HFFc6 (cell line): ENCODE measurements at places on chromosomes 5 and 9.

- no peak for DNase-seq
Measured at GRCh38 chr9:86645303-86645702, 291.1 kb upstream of the TUT7 start.

GRCh38 chr5:125006011-125006685 is 259.7 kb upstream of the ZNF608 start:
- no peak for DNase-seq

DNA sequence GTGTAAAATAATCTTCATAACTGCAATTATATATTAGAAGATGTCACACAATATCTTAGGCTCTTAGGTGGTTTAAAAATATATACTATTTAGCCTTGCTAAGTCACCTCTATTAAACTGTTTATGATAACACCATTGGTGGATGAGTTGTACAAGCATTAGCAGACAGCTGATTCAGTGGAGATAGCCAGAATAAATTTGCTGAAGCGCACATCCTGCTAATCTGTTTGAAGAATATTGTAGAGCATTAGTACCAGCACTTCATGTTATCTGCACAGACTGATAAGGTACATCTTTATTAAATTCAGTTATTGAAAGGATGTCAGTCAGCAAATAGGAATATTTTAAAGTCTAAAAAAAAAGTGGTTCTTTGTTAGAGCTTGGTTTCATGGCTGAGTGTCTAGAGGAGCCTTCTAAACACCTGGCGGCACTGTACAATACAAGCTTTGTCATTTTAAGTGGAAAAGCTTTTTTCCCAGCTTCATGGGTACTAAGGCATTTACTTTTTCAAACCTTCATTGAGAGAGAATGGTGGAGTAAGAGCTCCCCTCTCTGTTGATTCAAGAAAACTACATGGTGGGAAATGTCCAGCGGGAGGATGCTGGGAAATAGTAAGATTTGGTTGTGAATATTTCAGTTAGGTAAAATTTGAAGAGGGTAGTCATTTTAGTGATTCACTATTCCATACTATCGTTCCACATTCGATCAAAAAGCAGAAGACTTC is 275.1 kb downstream of the SLF1 start:
- DNase-seq, result peak; percentile 13

GRCh38 chr5:11230890-11231289 is 469.9 kb upstream of the DAP start:
- DNase-seq, result no peak

DNA sequence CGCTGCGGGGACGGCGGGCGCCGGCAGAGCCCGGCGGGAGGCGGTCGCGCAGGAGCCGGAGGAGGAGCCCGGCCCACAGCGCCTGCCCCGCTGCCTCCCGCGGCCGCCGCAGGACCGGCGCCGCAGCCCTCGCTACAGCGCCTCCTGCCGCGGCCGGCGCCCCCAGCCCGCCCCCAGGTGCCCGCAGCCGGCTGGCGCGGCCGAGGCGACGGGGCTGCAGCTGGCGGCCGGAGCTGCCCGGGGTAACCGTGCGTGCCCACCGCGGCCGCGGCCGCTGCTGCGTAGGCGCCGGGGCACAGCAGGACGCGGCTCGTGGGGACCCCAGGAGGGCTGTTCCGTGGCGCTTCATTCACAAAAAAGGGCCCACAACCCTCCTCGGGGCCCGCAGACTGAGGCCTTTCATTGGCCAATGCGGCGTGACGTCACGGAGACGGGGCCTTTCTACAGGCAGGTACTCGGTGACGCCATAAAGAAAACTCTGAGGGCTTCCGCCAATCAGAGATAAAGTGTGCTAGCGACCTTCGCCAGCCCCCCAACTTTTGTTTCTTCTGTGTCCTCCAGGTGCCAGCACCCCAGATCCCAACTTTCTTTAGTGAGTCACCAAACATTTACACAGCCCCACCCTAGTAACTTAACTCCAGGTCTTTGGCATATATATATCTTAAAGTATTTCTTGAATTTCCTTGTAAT is at the start of gene CDC14B:
CDC14B (minus strand) TSS at position 353 of the 690 bp plus-strand sequence. CDS start 465 bp downstream, outside the sequence.
- peak; percentile 74 for DNase-seq

GRCh38 chr5:90494043-90494442 is 19.4 kb downstream of the POLR3G start:
- DNase-seq, result no peak

DNA sequence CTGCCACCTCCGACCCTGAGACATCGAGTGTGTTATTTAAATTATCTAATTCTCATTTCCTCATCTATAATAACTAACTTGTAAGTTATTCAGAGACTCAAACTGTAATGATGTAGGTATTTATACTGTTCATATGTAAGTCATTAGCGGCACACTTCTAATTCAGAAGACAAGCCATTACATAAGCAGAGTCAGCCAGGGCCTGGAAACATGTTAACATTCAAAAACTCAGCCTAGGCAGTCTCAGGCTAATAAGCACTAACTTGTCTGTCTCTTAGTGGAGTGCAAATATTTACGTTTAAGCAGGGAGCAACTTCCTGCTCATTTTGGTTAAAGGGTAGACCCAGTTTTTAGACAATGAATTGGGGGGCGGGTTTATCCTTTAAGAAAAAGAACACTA is 598.4 kb downstream of the ACTL7B start:
- no peak for DNase-seq

- DNase-seq, result no peak
Measured at GRCh38 chr9:6733831-6734230, 23.9 kb upstream of the KDM4C start.

DNA sequence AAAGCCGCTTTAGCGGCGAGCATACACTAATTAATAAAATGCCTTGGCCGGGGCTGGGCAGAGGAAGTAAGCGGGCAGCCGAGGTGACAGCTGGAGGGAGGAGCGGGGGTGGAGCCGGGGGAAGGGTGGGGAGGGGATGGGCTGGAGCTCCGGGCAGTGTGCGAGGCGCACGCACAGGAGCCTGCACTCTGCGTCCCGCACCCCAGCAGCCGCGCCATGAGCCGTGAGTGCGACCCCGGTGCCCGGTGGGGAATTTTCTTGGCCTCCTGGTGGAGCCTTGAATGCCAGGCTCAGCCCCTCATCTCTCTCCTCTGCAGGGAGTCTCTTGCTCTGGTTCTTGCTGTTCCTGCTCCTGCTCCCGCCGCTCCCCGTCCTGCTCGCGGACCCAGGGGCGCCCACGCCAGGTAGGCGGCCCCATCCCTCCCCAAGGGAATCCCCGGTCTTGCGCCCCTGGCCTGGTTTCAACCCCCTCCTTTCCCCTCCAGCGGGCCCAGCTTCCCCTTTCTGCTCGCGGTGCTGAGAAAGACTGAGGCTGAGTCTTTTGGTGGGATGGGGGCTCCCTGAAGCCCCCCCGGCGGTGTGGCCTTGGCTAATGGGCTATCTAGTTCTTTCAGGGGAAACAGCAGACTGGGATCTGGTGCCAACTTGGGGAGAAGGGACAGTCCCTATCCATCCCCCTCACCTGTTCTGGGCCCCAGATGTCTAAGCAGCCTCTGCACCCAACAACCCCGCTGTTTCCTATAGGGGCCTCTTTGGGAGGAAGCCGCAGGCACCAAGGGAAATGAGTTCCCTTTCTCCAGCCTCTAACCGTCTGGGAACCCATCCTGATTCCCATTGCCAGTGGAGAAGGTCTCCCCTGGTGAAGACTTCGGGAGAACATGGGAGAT is at the start of gene PTGS1:
PTGS1 (plus strand) TSS at position 156 of the 887 bp plus-strand sequence; CDS start at position 217, 61 bp downstream.
- DNase-seq, result no peak

DNA sequence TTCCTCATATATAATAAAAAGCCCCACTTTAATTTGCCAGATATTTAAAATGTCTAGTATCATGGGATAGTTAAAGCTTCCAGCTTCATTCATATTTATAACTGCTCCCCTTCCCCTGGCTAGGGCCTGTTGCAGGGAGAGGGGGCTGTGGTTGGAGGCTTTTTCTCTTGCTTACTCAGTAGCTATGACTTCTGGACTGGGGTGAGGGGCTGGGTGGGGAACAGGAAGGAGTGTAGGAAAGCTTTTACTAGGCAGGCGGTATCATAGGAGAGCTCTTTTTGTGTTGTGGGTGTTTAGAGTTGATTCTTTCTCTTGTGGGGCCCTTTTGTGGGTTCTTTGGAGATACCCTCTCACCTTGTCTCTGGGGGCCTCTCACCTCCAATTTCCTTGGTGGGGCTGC is 39.4 kb downstream of the PIP5K1B start:
- DNase-seq, result no peak

- no peak for DNase-seq
Measured at GRCh38 chr5:61966296-61966955, 339.6 kb upstream of the KIF2A start.

- no peak for DNase-seq
Measured at GRCh38 chr9:101030086-101030391, 1.5 kb downstream of the PLPPR1 start.

DNA sequence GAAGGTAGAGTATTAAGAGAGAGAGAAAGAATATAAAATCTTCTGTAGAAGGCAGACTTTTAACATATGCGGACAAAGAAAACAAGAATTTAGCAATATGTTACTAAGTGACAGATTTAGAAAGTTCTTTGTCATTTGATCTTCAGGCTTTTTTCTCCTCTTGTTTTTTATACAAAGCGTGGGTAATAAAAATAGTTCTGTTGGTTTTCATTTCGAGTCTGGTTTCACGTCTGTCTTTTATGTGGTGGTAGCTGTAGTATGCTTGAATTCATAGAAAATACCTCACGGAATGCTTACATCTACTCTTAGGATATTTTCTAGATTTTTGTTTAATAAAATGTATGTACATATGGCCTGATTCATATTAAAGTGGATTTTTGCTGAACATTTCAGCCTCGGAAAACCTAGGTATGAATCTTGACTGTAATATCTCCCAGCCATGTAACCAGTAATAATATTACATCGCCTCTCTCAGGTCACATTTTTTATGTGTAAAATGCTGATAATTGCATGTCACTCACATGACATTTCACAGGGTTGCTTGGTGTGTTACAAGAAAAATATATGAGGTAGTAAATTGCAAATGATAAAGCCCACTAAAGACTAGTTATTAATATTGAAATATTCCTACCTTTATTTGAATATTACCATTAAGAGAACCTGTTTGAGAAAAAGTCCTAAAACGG is 72.5 kb upstream of the TAF11L2 start:
- no peak for DNase-seq

- DNase-seq, result no peak
Measured at GRCh38 chr9:119240546-119240945, 128.7 kb downstream of the BRINP1 start.

- no peak for DNase-seq
Measured at GRCh38 chr5:50727845-50728244, 61.4 kb downstream of the PARP8 start.

- no peak for DNase-seq
Measured at GRCh38 chr9:76552751-76553455, 93.9 kb downstream of the GCNT1 start.

GRCh38 chr5:123146696-123147095 is 57.7 kb downstream of the PRDM6 start:
- DNase-seq, result no peak

GRCh38 chr5:79971156-79971555 is 19.9 kb downstream of the MTX3 start:
- DNase-seq, result peak; percentile 26

DNA sequence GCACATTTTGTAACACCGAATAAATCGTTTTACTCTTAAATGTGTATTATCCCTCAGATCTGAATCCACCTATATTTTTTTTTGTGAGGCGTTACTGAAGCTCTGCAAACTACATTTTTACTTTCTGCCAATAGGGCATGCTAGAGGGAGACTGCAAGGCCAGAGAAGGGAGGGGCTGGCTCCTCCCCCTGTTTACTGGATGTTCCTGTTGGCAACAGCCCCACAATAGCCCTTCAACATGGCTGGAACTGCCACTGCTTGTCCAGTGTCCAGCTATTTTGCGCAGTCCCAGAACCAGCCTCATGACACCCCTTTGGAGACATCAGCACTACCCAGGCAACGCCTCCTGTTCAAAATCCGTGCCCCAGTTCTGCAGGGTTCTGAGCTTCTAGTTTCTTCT is 85.4 kb upstream of the MIER3 start:
- no peak for DNase-seq

GRCh38 chr5:33637011-33637410 is 196.2 kb downstream of the TARS1 start:
- no peak for DNase-seq

- peak; percentile 48 for DNase-seq
Measured at GRCh38 chr9:93304574-93305496, 120.9 kb downstream of the WNK2 start.

DNA sequence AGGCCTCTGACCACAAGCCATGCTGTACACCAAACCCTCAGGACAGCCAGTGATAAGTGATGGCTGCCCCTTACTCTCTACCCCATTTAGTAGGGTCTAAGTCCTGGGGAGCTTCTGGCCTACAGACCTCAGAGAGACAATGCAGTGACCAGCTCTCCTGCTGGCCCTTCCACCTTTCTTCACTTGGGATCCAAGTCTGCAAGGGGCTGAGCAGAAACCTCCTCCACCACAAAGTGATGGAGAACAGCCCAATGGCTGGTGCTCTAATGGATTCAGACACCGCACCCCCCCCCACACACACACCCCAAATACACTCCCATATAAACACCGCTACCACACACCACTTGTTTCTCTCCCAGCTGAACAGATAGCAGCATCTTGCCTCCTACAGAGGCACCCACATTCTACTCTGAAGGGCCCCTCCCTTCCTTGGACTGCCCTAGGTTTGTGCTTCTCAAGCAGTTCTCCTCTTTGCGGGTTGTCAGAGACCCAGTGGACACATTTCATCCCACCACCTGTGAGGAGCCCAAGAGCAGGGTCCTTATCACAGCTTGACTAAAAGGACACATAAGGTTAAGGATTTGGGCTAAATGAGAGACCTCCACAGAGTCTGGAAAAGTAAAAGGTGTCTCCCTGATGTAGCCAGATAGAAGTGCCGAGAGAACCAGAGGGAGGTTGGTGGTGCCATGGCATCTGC is 1.3 kb upstream of the PDLIM4 start:
- no peak for DNase-seq

- DNase-seq, result no peak
Measured at GRCh38 chr9:1916655-1917054, 98.5 kb upstream of the SMARCA2 start.

DNA sequence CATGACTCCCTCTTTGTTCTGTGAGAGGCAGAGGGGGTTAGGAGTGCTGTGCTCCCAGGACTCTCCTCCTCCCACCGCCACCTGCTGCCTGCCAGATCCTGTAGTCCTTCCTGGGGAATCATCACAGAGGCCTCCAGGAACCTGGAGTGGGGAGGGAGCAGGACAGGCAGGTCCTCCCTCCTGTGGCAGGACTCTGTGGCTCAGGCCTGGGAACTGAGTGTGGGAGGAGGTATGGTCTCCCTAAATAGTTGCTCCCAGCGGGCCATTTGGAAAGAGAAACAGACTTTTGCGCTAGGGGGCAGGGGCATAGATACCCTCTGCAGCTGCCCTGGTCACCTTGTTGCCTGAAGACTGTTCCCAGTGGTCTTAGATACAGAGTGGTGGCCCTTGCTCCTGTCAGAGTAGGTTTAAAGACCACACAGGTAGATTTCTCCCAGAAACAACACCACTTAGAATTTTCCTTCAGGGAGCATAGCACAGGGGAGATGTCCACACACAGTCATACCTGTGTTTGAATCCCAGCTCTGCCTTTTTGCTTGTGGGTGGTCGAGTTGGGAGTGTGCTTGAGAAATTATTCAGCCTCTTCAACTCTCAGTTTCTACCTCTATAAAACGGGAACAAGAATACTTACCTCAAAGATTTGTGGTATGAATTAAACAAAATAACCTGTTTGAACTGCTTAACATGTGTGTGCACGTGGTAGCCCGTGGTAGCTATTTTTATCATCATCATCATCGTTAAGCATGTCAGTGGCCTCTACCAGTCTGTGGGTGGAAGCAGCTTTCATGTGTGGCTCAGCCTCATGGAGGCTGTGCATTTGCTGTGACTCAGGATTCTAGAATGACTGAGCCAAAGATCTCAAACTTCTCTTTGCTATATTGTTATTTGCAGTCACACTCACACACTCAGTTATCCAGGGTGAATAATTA is 55.8 kb downstream of the SLC22A5 start:
- DNase-seq, result peak; percentile 85
